Nasal cavity respiratory epithelium epithelial cell of viscerocranial mucosa (primary cell): ENCODE measurements at places on chromosomes 3 and 15. TPM values are rescaled to one million over a fixed set of nuclear protein-coding genes. Genes with fewer than 3 reads are reported as not detected.

ADGRG7 gene
- total RNA-seq, result 34.2 TPM in 1 of 2 replicates, not detected in the other

CD200 gene
- total RNA-seq, result under 0.01 and 0.21 TPM in 2 replicates

MGLL gene
- total RNA-seq, result 35.9 and 62.9 TPM in 2 replicates

TUSC7 gene
- not detected in 2 replicates for total RNA-seq

IQCF5 gene
- not detected in 2 replicates for total RNA-seq
